DMS 273 treated with DMSO at 0.1 percent for 48 hours (cell line): ENCODE measurements at places on chromosomes 4 and X.

GRCh38 chr4:149980941-149981340 lies 97.3 kb upstream of the DCLK2 start:
- DNase-seq = peak; percentile 3

- DNase-seq = no peak
Observed at GRCh38 chrX:2638279-2638678, 52.8 kb upstream of the CD99 start.

GRCh38 chr4:2828758-2829181 lies 14.9 kb upstream of the ADD1 start:
- no peak for DNase-seq

GRCh38 chr4:187993827-187994226 lies 1.7 kb upstream of the ZFP42 start:
- DNase-seq = no peak

GRCh38 chr4:75886104-75886503 lies 16.1 kb downstream of the PPEF2 start:
- DNase-seq = no peak

- DNase-seq = no peak
Observed at GRCh38 chrX:6644411-6644810, 109.5 kb upstream of the VCX3A start.

DNA sequence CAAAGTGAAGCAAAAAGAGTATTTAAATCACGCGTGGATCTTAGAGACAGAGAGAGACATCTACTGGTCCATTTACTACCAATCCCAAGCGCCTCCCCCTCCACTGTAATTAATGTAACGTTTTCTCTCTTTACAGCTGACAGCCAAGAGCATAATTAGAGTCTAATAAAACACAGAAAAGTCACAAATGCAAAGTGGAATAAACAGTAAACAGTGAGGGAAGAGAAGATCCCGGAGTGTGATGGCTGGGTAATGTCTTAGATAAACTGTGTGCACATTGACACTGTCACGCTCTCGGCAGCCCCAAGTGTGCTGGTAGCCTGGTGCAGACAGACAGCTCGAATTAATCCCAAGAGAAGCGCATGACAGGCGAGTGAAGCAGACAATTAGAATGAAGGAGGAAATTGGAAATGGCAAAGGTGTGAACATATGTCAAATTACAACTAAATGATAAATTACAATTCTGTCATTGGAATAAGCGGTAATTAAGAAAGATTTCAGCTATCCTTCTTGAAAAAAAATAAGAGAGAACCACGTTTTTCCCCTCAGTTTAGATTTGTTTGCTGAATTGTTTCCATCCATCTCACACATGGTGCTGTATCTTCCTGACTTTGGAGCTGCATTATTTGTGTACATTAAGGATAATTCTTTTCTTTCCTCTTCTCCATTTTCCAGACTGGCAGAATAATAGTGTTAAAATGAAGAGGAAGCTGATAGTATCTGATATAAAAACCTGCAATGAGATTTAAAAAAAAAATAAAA lies 100.1 kb downstream of the CXXC4 start:
- DNase-seq = no peak

- no peak for DNase-seq
Observed at GRCh38 chr4:95998311-95998710, 158.4 kb downstream of the PDHA2 start.

- no peak for DNase-seq
Observed at GRCh38 chr4:176791591-176792325, 964 bp downstream of the VEGFC start.

DNA sequence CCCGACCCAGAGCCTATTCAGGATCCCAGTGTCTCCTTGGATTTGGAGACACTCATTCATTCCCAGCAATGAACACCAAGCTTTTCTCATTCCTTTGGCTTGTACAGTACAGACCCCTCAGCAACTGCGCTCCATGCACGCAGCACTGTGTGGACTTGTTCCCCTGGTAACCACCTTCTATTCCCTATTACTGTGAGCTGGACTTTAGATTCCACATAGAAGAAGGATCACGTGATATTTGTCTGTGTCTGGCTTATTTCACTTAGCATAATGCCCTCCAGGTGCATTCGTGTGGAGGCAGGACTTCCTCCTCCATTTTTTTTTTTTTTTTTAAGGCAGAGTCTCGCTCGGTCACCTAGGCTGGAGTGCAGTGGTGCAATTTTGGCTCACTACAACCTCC lies 106.4 kb downstream of the PHKA2 start:
- no peak for DNase-seq

DNA sequence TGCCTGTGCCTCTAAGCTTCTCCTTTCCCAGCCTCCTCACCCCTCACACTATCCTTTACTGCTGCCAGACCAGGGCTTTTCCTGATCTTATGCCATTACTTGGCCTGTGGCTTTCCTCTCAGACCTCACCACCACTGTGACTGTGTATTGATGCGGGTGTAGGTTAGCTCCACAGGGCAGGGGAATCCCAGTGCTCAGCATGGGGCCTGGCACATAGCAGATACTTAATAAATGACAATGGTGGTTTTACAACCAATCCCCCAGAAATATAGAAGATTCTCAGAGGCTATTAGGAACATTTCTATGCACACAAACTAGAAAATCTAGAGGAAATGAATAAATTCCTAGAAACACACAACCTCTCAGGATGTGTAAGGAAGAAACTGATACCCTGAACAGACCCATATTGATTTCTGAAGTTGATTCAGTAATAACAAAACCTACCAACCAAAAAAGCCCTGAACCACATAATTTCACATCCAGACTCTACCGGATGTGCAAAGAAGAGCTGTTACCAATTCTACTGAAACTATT lies 129.6 kb upstream of the QRFPR start:
- DNase-seq = no peak

DNA sequence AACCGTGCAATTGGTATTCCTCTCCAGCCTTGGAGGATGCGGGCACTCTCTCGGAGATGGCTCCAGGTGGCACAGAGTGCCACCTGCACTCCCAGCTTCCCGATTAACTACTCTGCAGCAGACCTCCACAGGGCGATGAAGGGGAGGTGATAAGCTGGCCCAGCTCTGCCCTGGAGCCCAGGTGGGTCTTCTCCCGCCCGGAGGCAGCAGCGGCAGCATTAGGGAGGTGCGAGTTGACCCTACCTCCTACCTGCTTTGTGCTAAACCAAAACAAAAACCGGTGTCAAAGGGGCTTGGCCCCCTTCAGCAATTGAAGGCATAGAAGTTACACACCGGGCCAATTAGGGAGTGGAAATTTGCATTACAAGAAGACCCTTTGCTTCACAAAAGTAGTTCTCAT lies 137.4 kb upstream of the MAMLD1 start:
- no peak for DNase-seq

DNA sequence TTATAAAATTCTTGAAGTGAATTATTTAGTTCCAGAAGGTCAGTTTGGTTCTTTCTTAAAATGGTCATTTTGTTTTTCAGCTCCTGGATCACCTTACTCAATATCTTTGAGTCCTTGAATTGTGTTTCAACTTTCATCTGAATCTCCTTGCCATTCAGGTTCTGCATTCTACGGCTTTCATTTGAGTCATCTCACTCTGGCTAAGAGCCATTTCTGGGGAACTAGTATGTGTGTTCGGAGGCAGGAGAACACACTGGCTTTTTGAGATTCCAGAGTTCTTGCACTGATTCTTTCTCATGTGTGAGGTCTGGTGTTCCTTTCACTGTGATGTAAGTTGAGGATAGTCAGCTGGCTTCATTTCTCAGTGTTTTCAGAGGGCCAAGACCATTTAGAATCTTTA lies 708.4 kb upstream of the FRG1 start:
- no peak for DNase-seq

DNA sequence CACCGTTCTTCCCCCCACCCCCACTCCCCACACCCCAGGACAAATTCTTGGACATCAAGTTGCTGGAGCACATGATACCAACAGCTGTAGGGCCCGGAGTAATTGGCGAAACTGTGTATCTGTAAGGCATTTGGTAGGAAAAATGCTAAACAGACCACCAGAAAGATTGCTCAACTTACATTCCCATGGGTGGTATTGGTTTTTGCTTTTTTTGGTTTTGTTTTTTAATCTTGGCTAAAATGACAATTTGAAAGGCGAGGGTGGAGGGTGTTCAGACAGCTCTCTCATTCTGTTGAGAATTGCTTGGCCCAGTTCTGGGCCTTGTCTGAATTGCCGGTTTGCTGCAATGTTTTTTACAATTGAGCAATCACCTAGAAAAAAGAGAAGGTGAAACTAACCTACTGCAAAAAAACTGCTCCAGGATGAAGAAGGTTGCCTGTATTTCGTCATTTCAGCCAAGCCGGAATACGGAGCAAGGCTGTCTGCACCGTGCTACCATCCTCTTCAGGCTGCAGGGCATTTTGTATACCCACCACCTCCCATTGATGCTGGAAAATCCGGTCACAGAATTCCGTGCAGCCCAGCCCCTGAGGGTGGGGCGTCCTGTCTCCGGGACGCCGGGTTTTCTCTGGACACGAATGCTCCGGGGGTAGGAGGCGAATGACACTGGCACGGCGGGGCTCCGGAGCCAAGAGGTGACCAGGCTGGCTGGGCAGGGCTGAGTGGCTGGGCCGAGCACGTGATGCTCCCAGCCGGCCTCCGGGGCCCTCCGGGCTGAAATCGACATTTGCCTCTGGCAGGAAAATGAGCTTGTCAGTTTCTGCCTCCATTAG lies at the start of gene CLCN4:
Gene CLCN4 (plus strand): TSS at position 777 of the 833 bp plus-strand sequence. CDS start 28,058 bp downstream, outside the sequence.
- DNase-seq = no peak

- no peak for DNase-seq
Observed at GRCh38 chrX:119229253-119229615, 6.9 kb upstream of the PGRMC1 start.

DNA sequence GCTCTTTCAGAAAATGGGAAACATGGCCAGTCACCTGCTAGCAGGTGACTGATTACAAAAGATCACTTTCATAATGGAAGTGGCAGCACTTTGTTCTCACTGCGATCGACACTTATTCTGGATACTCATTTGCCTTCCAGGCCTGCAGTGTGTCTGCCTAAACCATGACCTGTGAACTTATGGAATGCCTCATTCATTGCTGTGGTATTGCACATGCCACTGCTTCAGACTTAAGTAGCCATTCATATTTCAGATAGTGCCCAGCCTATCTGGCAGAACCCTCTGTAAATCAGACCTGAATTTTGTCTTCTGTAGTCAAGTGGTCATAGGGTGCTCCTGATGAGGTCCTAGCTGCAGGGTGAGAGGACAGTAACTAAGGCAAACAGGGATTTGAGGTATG lies 23.3 kb upstream of the MGST2 start:
- no peak for DNase-seq

- DNase-seq = no peak
Observed at GRCh38 chr4:23006756-23007155, 314.0 kb downstream of the GBA3 start.

DNA sequence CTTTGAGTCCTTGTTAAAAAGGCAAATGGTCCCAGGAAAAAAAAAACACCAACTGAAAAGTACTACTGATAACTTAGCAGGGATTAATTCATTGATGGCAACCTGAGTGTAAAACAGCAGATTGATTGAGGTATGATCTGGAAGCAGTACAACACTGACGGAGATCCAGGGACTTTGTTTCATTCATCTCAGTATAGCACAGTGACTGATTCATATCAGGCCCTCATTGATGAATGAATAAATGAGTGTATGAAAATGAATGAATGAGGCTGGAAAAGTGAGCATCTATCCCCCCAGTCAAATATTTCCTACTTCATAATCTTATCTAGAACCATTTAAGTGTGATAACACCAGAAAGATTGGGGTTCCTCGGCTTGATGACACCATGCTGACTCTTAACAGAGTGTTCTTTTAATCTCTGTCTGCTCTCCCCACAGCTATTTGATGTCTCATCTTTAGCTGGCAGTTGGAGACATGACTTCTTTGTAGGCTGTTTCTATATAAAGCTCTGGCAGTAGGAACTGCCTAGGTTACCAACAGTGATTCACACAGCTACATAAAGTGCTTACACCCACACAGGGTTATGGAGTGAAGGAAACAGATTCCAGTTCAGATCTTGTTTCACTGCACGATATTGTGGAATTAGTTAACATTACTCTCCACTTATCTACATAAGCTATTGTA lies 18.6 kb upstream of the RNF128 start:
- no peak for DNase-seq

DNA sequence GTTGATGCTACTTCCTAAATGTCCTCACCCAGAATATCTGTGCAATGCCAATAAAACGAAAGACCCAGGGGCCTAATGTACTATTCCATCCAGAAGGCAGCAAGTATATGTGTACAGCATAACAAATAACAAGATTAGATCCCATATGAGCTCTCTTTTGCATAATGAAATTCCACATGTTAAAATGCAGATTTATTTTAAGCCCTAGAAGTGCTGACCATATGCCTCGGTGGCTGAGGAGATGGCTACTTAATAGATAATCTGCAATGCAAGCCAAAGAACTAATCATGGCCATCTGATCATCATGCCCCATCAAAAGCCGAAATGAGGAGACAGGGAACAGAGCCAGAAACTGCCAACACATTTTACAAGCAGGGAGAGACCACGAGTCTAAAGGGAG lies 293.5 kb downstream of the KCNIP4 start:
- DNase-seq = peak; percentile 46

GRCh38 chr4:182083671-182084410 lies 159.4 kb upstream of the TENM3 start:
- no peak for DNase-seq

DNA sequence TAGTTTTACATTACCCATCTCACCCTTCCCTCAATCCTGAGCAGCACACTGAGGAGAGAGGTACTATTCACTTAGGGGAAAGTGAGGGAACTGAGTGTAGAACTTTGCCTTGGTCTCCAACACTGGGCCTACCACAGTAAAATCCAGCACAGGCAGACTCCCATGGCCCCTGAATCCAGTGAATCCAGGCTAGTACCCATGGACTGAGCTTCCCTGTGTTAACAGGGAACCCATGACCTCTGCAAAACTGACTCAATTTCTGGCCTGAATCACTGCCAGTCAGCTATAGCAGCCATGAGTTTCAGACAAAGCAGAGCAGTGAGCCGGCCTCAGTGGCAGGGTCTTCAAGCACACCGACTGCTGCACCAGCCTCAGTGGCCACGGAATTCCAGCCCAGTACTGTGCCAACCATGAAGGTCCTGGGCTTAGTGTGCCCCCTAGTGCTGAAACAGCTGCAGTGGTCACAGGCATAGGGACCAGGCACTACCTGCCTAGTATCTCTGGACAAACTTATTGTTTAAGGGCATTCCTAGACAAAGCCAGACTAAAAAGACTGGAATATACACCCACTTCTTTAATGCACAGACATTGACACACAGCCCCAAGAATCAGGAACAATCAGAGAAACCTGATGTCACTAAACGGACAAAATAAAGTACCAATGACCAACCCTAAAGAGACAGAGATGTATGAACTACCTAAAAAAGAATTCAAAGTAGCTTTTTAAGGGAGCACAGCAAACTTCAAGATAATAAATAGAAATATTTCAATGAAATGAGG lies 127.4 kb upstream of the RPL34 start:
- DNase-seq = no peak
